ENCODE measurements at places on chromosomes 12 and 14.
A peak's percentile ranks its signal among the peaks of the same experiment; 100 is the strongest.

DNA sequence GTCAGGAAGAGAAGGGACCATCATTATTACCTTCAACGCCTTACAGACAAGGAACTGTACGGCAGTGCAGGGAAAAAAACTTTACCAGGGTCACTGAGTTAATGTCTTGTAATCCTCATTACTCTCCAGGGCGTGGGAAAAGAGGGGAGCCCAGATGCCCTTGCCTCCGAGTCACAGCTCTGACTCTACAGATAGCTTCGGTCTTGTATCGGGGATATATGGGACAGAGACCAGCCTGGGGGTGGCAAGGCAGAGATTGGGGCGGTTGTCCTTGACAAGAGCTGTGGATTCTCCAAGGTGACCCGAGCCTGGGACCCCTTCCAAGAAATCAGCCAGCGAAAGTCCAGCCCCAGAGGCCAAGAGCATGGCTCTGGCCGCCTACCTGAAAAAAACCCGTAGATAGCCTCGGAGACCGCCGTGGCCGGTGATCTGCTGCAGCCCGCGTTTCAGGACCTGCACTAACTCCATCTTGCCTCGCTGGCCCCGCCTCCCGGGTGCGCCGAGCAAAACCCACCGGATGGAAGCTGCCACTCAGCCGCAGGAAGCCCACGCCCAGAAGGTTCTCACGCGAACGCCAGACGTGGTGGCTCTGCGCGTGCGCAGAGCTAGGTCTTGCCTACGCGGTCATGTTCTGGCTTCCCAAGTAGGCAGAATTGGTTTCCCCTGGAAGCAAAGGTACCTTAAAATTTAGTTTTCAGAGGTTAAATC is at the start of gene NDUFA12:
NDUFA12 (minus strand) TSS at position 485 of the 708 bp plus-strand sequence; CDS start at position 468, 17 bp downstream.
- DNase-seq = peak; percentile 93

GRCh38 chr12:103880299-103881142 is 39.5 kb upstream of the NT5DC3 start:
- no peak for DNase-seq

- DNase-seq = peak; percentile 46
Measured at GRCh38 chr14:24051789-24052655, at the start of gene CARMIL3. Gene CARMIL3, plus strand, starts transcription at chr14:24052009. Its CDS starts 145 bp downstream, at chr14:24052154.

DNA sequence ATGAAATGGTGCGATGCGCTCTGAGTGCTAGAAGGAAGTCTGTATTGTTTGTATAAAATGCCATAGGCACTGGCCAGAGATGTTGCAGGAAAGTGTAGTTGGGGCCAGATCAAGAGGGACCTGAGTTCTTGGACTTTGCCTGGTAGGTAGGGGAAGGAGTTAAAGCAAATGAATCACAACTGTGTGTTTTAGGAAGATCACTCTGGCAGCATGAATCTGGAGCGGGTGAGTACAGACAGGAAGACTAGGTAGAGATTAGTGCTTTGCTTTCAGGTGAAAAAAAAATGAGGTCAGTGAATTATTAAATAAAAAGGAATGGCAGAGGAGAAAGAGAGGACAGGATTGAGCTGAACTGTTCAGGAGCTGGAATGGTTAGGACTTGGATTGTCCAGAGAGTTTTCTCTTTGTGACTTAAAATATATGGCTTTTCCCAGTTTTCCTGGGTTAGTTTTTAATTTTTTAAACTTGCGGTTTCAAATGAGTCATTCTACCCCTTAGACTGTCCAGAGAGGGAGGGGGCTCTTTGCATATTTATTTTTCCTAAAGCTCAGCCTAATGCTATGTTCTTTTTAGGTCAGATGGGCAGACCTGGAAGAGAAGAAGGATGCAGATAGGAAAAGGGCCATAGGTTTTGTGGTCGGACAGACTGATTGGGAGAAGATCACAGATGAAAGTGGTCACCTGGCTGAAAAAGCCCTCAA is 41.1 kb downstream of the PROX2 start:
- DNase-seq = no peak

DNA sequence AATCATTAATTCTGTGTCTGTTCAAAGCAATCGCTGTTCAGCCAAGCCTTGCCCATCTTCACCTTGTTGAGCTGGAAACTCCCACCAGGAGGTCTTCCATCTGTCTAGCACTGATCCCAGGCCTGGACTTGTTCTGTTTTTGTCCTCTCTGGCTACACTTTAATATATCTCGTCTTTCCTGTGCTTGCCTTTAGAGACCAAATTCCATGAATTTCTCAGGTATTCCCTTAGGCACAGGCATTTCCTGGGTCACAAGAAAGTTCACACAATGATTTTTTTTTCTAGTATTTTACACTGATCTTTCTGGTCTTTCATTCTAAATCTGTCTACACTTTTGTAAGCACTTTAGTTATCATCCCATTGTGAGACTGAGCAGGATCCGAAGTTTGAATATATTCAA is 116.4 kb upstream of the CCND2 start:
- DNase-seq = no peak

DNA sequence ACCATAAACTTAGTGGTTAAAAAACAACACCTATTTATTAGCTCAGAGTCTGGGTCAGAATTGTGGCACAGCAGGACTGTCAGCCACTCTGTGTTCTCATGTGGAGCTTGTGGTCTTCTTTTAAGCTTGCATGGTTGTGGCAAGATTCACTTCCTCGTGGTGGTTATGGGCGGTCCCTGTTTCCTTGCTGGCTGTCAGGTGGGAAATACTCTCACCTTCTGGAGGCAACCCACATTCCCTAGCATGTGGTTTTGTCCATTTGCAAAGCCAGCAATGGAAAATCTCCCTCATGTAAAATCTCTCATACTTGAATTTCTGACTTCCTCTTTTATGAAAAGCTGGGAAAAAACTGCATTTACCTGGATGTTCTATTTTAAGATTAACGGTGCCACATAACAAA is 229.8 kb downstream of the ALX1 start:
- DNase-seq = no peak

- no peak for DNase-seq
Measured at GRCh38 chr12:89335452-89336244, 16.7 kb downstream of the DUSP6 start.

- DNase-seq = no peak
Measured at GRCh38 chr12:116381744-116382685, 104.5 kb upstream of the MED13L start.

GRCh38 chr12:109299849-109300248 is 9.2 kb downstream of the FOXN4 start:
- no peak for DNase-seq

DNA sequence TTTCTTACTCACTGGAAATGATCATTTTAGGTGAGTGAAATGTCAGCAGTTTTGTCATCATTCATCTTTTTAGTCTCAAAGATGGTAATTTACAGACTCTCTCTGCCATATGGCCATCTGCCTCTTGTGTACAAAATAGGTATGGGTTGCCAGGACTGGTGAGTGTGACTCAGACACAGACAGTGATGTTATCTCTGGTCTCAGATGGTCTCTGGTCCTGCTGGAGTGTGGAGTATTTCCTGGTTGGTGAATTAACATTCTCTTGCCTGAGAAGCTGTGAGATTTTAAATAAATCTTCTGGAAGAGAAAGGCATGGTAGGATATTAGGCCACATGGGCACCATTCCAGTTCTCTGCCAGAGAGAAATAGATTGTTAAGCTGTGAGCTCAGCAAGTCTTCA is 207.0 kb downstream of the ATP23 start:
- DNase-seq = no peak

DNA sequence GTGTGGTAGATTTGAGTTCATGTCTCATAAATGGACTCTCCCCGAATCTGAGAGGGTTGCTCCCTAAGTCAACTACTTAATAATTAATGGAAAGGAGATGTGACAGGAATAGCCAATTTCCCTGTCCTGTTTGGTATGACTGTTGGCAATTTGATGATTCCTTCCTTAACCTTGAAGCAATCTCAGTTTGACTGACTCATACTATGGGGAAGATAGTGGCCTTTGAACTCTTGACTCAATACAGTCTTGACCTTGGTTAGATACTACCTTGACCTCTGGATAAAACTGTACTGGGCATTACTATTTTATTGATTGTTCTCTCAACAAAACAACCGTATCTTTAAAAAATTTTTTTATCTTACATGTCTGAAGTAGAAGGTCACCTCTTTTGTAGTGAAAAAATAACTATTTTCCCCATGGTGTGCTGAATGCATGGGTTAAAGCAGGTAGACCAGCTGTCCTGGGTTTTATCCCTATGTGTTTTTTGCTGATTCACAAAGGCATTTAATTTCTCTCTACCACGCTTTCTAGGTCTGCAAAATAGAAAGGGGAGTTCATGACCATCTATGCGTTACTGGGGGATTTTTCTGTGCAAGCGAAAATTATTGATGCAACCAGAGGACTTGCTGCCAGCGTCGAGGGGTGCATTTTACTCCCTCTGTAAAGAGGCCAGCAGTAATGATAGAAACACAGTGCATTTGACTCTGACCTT is 80.1 kb downstream of the ETV6 start:
- no peak for DNase-seq

DNA sequence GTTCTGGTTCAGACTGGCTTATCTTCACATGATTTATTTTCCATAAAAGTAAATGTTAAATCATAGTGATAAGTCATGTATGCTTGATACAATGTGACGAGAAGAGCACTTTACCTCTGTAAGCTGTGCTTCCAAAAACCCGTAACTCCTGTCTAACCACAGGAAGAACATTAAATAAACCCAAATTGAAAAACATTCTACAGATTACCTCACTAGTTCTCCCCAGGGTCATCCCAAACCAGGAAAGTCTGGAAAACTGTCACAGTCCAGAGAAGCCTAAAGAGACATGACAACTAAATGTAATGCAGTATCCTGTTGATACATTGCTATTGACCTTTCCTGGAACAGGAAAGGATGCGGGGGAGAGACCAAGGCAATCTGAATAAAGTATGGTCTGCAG is 32.5 kb upstream of the DUSP6 start:
- DNase-seq = no peak

DNA sequence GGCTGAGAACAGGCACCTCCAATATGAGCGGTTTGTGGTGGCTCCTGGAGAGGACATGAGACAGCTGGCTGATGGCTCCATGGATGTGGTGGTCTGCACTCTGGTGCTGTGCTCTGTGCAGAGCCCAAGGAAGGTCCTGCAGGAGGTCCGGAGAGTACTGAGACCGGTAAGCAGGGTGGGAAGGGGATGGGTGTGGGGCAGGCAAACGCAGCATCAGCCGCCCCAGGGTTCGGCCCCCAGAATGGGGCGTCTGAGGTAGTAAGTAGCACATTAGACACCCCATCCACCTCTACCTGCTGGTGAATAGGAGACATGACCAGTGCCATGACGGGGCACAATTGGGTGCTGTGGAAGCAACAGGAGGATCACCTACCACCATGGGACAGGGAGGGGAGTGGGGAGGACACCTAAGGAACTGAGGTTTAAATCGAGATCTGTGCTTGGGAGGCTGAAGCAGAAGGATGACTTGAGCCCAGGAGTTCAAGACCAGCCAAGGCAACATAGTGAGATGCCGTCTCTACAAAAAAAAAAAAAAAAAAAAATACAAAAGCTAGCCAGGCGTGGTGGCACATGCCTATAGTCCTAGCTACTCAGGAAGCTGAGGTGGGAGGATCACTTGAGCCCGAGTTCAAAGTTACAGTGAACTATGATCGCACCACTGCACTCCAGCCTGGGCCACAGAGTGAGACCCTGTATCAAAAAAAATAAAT is 25.5 kb downstream of the ITGA7 start:
- no peak for DNase-seq

DNA sequence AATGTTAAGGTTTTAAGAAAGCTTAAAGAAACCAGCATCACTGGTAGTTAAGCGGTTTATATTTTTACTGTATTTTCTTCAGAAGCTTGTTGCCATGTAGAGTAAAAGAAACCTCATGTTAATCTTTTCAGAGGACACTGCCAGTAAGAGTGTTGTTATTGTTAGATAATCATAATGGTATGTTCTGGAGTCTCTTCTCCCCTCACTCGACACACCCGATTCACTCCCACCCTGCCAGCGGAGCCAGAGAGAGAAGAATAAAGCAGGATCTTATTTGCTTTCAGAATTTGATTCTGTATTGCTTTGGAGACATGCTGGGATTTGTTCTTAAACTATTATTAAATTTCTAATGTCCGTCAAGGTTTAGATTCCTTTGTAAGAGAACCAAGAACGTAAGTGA is 113.7 kb downstream of the SAMD4A start:
- DNase-seq = no peak

DNA sequence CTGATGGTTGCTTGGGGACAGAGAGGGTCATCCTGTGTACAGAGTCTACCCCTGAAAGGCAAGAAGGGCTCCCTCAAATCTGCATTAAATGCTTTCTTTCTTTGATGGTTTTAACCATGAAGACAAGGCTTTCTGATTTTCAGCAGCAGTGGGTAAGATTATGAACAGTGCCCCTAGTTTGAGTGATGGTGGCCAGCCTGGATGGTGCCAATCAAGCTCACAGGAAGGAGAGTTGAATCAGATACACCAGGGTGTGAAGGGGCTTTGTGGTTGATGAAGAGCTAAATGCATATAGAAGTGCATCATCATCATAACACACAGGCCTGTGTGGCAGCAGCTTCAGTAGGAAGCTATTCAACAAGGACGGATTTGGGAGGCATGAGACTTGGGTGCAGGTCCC is 5.7 kb downstream of the KRT85 start:
- DNase-seq = no peak

- no peak for DNase-seq
Measured at GRCh38 chr12:4496145-4496838, 42.4 kb upstream of the RAD51AP1 start.

DNA sequence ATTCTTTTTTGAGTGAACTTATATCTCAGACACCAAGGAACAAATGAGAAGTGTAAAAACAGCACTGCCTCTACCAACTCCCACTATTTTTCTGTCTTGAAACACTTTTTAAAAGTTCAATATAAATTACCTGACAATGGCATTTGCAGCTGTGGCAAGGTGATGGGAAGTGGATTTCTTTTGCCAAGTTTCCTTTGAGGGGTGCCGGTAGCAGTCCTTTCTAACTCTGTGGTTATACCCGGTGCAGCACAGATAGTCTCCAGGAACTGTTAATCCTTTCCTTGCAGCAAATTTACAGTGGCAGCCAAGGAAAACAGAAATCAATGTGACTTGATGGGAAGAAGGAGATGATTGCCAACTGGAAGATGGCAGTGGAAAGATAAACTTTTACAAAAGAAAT is 243.7 kb downstream of the BCAT1 start:
- no peak for DNase-seq

DNA sequence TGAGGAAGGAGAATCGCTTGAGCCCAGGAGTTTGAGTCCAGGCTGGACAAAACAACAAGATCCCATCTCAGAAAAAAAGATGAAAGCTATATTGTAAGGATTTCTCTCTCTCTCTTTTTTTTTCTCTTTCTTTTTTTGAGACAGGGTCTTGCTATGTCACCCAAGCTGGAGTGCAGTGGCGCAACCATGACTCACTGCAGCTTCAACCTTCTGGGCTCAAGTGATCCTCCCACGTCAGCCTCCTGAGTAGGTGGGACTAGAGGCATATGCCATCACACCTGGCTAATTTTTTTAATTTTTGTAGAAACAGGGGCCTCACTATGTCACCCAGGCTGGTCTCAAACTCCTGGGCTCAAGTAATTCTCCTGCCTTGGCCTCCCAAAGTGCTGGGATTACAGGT is 5.8 kb upstream of the MRPL42 start:
- no peak for DNase-seq

DNA sequence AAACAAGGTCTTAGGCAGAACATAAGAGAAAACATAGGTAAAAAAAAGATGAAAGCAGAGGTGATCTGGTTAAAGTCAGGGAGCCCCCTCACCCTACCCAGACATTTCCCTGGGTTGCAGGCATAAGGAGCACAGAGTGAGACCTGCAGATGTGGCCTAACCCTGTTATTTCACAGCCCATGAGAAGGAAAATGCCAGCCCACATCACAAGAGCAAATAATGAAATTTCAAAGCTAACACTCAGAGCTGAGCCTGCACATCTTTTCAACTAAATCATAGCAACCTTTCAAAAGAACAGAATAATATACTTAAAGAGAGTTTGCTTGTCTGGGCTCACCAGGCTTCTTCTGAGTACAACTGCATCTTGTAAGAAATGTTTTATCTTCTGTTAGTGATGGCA is 295.4 kb downstream of the RPAP3 start:
- no peak for DNase-seq

Measured in activated T-helper 1 cell treated with Interleukin-2 at 50 U/mL for 16 hours (primary cell).